Activated T-cell treated with anti-CD3 and anti-CD28 coated beads for 48 hours (primary cell): ENCODE measurements at places on chromosomes 12 and 14.

GRCh38 chr12:83739607-83740006, 1052.9 kb downstream of the TMTC2 start:
- no peak for DNase-seq

DNA sequence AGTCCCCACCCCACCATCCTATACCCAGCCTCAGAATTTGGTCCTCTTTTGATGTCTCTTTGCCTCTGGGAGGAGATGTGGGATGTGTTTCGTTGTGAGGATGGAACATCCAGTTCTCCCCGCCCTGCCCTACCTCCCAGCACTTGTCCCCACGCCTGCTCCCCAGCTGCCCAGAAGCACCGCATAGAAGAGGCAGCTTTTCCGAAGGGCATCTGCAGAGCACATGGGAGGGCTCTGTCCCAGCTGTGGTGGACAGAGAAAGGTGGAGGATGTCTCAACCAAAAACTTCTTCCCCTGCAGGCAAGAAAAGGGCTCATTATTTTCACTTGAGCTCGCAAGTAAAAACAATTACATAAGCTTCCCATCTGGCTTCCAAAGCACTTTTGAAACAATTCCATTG, 302.6 kb downstream of the PCNX1 start:
- no peak for DNase-seq

DNA sequence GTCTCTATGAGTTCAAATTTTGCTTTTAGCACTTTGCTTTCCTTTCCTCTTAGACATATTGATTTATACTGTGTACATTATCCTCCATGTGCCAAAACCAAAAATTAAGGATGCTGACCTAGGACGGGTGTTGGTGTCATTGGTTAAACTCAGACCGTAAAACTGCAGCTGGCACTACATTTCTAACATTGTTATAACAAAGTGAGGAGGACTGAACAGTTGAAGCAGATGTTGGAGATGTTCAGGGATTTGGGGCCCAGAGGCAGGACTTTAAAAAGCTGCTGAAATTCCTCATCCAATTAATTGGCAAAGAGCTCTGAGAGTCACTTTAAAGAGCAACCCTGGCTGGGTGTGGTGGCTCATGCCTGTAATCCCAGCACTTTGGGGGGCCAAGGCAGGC, 72.4 kb downstream of the TMTC1 start:
- DNase-seq, result no peak

GRCh38 chr14:94594441-94594840, 13.2 kb downstream of the SERPINA5 start:
- DNase-seq, result no peak

GRCh38 chr12:74488134-74488533, 49.5 kb upstream of the ATXN7L3B start:
- no peak for DNase-seq
